ENCODE measurements at places on chromosomes 12 and 14.

GRCh38 chr12:64459394-64459891, 7.5 kb downstream of the TBK1 start:
- no peak for DNase-seq

GRCh38 chr14:73623504-73624054, 11.3 kb downstream of the ACOT6 start:
- DNase-seq, result no peak

DNA sequence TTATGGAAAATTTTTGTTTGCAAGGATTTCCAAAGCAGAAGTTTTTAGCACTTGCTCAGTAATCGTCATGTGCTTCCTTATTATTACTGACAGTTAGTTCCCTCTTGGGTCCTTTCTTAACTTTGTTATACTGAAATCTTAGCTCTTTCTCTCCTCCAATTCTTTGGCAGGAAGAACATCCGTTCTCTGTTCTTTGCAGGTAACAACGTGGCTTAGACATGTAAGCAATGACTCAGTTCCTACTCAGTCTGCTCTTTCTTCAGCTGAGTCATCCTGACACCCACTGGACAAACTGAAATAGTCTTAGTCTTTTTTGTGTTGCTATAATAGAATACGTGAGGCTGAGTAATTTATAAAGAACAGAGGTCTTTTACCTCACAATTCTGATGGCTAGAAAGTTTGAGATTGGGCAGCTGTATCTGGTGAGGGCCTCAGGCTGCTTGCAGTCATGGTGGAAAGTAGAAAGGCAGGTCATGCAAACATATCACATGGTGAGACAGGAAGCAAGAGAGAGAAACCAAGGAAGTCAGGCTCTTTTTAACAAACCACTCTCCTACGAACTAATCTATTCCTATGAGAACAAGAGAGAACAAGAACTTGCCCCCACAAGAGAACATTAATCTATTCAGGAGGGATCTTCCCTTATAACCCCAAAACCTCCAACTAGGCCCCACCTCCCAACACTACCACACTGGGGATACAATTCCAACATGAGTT, 49.2 kb downstream of the TESPA1 start:
- DNase-seq, result no peak

- no peak for DNase-seq
Observed at GRCh38 chr12:49730568-49731101, 10.7 kb upstream of the TMBIM6 start.

GRCh38 chr12:56261503-56262232, 3.5 kb upstream of the ANKRD52 start:
- no peak for DNase-seq

- no peak for DNase-seq
Observed at GRCh38 chr12:108812324-108812723, 45.1 kb downstream of the SSH1 start.

- no peak for DNase-seq
Observed at GRCh38 chr12:121723200-121723599, 10.6 kb downstream of the TMEM120B start.

GRCh38 chr12:113245695-113246477, 24.6 kb downstream of the TPCN1 start:
- peak; percentile 46 for DNase-seq

DNA sequence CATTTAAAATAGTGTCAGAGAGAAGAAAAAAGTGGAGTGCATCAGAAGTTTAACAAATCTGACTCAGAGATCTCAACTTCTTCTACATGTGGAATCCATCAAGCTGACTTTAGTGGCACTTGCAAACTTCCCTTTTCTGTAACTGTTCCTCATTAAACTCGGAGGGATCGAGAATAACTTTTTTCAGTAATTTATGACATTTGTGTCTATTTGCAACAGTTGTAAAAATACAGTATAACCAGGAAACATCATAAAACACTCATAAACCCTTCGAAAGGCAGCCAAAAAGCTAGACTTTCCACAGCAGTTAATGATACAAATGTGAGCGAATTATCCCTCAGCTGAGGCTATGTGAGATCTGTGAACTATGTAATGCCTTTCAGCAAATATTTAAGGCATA, 1936.8 kb upstream of the SEL1L start:
- no peak for DNase-seq

DNA sequence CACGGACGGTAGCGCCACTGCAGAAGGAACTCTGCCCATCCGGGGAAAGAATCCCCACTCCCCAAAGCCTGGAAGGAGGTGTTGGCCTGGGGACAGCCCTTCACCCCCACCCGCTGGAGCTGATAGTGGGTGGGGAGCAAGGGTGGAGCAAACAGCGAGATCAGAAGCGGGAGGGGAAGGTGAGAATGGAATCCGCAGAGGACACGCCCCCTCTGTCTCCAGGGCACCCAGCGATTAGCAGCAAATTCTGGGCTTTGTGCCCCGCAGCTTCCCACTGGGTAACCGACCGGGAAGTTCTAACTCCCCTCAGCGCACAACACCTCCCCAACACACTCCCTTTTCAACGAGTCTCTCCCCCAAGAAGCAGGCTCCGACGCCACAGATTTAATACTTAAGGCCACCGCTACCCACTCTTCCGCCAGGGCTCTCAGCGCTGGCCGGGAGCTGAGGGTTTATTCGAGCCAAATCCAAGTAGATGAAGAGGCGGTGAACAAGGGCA, 1.4 kb downstream of the SLC25A29 start:
- DNase-seq, result peak; percentile 26

DNA sequence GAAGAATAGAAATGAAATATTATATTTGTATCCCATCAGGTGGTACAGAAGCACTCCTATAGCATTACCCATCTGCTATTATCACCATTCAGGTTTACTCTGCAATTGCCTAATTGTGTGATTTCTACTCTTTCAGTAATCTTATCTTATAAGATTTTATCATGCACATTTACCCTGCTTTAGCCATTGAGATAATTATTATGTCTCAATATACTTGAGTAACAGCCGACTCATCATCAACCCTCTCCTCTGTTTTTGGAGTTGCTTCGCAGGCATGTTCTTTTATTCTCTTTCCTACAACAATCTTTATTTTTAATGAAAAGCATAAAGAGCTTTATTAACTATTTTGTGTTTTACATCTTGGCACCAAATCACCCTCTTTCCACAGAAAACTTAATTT, 419.9 kb downstream of the LRIG3 start:
- DNase-seq, result no peak

DNA sequence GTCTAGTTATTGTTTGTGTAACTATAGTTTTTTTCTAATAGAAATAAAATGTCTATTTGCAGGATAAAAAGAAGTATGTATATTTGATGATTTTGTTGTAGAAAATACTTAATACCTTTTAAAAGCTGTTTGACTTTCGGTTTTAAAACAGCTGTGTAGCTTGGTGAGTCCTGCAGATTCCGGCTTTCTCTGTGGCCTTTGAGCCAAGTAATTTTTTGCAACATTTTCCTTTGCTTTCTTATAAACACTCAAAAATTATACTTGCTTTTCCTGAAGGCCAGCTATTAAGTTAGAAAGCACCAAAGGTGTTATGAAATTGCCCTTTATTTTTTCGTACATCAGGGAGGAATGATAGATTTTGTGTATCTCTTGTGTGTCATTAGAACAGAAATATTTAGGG, 63.6 kb downstream of the CRADD start:
- DNase-seq, result peak; percentile 91

GRCh38 chr12:114958538-114958937, 274.6 kb upstream of the TBX3 start:
- DNase-seq, result no peak

DNA sequence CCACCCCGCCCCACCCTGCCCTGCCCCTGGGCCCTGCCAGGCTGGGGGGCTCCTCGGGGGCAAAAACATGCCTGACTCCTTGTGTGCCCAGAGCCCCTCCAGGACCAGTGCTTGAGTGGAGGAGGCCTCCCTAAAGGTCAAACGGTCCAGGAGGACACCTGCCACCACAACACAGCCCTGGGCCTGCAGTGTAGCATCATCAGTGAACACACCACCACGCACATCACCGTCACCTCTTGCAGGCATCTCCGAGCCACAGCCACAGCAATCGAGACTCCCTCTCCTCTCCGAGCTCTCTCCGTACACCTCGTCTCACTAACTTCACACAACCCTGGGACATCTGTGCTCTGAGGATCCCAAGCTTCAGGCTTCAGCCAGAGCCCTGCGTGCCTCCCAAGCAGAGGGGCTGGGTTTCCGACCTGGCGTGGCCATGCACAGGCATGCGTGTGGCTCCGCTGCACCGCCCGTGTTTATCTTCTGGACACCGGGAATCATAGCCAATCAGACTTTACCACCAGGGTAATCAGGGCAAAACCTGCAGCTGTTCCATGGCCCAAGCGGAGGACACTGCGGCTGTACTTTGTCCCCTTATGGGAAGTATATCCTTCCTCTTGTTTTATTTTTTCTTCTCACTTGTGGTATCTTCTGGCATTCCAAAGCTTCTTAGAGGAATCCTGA, 6.2 kb upstream of the DIO3 start:
- DNase-seq, result no peak

DNA sequence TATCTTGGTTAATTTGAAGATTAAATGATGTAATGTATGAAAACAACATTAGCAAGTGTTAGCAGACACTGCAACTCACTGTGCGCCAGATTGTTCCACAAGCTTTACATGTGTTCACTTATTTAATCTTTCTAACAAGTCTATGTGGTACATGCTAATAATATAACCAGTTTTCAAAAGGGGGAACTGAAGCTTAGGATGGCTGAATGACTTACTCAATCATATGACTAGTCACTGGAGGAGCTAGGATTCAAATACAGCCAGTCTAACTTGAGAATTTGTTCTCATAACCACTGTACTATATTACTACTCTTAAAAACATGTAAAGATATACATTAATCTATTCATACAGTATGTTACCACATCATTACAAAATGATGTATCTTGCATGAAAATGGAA, 60.5 kb upstream of the LRIG3 start:
- no peak for DNase-seq

GRCh38 chr12:11875414-11875935, 195.3 kb upstream of the BCL2L14 start:
- DNase-seq, result no peak

DNA sequence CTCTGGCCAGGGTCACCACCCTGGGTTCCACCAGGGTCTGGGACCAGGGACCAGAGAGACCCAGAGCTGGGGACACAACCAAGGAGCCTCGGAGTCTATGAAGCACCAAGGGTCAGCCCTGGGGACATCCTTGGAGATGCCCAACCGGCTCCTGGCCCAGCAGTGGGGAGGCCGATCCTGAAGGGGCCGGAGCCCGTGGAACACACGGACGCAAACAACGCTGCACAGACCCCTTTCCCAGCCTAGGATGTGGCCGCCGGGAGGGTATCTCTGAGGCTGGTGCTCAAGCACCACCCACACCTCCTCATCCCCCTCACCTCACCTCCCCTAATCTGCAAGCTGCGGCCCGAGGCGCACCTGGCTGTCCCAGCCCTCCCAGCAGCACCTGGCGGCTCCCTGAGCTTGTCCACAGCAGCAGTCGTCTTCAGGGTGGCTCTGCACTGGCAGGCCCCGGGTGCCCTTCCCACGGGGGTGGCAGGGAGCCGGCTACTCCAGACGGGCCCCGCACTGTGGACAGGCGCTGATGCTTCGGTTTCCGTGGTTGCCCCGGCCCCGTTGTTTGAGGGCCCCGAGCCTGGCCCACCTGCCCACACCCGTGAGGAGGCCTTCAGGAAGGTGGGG, 146.8 kb upstream of the C14orf180 start:
- no peak for DNase-seq

DNA sequence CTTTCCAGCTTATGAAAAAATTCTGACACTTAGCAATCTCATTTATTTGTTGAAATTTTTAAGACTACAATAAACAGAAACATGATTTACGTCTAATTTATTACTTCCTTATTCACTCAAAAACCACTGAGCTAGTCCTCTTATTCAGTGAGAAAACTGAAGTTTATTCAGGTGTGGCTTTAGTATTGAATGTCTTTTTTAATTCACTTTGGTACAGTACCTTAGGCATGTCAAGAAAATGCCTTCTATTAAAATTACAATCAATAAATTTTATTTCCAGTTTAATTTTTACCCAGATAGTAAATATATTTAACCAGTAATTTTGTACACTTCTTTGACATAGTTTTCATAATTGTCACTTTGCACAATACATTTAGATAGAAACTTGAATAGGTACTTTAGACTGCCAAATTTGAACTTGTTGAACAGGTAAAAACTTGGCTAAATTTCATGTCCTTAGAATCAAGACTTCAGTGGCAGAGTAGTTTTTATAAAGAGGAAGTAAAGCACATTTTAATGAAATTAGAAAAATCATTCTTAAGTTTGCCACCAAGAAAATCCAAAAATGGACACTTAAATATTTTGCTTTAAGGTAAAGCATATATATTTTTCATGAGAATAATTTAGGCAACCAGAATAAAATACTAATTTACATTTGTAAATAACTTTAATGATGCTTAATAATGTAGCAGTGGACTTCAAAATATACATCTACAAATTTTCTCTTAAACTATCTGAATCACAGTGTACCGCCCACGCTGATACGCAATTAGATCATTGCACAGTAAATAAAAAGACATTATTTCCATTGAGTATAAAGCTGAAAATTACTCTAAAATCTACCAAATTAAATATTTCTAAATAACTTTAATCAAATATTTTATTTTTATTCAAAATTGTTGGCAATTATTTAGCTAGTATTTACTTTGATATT, 159.1 kb downstream of the RASSF9 start:
- DNase-seq, result no peak

DNA sequence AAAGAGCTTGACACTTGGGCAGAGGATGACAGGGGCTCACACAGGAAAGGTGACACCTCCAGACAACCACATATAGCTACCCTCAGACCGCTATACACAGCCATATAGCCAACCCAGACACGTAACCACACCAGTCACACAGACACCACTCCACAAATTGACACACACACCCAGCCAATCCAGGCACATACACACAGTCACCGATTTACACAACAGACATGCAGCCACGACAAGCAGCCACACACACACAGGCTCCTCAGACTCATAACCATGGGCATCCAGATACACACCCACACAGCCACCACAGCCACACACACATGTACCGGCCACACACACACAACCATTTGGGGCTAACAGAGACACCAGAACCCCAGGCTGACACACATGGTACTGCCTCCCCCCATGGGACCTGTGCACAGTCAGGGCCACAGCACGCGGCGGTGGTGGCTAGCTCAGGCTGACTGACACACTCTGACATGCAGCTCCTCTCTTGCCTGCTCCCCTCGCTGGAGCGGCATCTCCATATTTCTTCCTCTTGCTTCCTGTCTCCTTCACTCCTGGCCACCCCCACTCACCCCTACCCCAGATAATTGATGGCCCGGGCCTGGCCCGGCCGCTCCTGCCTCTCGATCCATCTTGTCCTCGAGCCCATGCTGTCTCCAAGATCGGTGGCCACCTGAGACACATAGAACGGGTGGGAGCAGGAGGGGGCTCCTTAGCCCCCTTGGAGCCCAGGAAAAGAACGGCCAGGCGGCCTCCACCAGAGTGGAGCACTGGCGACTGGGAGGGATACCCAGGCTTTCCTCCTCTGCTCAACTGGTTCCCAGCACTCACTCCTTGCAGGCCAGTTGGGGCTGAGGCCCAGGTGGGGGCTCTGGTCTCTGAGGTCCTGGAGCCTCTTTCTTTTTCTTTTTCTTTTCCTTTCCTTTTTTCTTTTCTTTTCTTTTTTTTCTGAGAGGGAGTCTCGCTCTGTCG, 6.0 kb upstream of the SHMT2 start:
- DNase-seq, result no peak

Data from NCI-H2227 treated with DMSO at 0.1 percent for 48 hours (cell line).